ENCODE measurements at places on chromosomes 2 and 18.

DNA sequence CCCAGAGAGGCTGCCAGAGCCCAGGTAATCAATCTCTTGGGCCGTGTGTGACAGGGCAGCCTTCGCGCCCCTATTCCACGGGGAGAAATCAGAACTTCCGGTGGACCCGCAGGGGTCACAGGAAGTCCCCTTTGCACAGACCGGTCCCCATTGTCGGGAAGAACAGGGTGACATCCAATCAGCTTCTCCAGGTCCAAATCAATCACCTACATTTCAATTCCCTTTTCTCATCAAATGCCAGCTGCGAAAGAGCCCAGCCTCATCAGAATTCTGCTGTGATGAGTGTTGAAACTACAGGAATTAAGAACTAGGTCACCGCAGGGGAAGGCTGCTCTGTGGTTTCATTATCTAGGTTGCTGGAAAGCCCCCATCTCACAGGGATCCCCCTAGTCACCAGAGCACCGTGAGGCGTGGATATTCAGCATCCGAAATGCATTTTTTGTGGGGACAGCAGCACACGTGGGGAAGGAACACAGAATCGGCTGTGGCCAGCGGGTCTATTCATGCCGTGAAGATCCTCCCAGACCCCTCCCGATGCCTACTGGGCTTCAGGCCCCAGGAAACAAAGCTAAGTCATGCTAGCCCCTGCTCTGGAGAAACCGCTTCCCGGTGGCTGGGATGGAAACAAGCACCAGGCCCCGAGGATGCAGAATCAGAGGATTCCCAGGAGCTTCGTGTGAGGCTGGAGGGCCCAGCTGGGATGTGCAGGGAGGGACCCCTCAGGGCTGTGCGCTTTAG lies 193.7 kb upstream of the ID2 start:
- DNase-seq: no peak

- no peak for DNase-seq
Measured at GRCh38 chr2:99708231-99708630, 218.4 kb upstream of the REV1 start.

GRCh38 chr2:66790651-66791181 lies 355.8 kb downstream of the MEIS1 start:
- DNase-seq: peak; percentile 81

- DNase-seq: no peak
Measured at GRCh38 chr18:78101091-78101490, 851.4 kb downstream of the GALR1 start.

DNA sequence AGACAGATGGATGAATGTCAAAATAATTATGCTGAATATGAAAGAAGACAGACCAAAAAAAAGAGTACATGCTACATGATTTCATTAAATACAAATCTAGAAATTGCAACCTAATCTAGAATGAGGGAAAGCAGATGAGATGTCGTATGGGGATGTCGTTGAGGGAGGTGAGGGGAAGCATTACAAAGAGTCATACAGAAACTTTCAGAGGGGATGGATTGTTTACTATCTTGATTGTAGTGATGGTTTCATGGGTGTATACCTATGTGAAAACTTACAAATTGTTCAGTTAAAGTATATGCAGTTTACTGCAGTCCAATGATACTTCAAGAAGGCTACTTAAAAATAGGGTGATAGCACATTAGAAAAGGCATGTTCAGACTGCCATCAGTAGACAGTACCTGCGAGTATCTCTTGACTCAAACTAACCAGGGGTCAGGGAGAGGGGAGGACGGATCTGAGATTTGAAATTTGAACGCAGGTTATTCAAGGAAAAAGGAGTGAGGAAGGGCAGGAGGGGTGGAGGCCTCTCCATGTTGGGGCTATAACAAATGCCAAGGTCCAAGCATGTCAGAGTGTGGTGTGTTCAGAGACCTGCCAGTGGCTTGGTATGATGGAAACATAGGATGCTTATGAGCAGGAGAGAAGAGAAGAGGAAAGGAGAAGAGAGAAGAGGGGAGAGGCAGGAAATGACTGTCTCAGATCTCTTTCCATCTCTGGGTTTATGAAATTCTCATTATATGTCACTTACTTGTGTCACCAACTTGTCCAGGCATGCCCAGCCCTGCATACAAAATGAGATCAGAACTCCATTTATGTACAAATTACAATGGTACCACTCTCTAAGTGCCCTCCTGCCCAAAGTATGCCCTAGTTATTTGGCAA lies 257.3 kb upstream of the CXCR4 start:
- DNase-seq: no peak

DNA sequence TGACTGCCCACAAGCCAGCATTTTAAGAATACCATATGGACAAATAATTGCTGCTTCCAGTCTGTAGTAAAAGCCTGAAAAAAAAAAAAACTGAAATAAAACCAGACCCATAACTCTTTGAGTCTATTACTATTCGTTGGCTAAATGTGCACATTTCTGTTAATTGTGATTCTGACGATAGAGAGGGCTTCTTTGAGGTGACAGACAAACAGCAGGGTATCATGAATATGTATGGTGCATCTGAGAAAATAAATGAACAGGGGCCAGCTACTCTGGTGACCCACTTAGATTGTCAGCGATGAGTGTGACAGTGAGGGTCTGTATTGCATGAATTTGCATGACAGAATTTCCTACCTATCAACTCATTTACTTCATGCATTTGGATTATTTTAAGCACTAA lies 427.8 kb upstream of the SOX11 start:
- no peak for DNase-seq

GRCh38 chr2:8229546-8229986 lies 452.3 kb upstream of the ID2 start:
- peak; percentile 58 for DNase-seq

DNA sequence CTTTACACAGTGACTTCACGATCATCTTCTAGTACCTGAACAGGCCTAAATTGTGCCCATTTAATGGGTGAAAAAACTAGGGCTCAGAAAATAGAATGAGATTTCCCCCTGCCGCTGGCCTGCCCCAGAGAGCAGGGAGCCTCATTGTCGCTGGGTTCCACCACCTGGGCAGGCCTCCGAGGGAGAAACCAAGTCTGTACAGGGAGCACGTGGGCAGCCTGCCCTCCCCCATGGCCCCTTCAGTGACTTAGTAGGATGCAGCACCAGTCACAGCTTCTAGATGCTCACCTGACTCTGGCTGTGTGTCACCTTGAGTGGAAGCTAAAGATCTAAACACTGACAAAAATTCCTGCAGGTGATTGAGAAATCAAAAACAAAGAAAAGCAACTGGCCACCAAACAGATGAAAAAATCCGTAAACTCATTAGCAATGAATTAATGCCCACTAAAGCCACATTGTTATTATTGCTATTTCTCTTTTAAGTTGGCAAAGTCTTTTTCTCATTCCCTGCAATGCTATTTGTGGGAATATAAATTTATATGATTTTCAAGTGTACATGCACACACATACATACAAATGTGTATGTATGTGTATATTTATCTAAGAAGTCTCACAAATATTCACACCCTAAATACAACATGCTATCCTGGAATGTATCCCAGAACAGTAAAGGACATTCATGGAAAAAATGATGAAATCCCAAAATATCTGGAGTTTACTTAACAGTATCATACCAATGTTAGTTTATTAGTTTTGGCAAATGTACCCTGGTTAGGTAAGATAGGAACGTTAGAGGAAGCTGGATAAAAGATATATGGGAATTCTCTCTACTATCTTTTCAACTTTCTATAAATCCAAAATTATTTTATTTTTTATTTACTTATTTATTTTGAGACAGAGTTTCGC lies 18.7 kb upstream of the ASPRV1 start:
- DNase-seq: peak; percentile 67

GRCh38 chr18:79396431-79397246 lies 909 bp downstream of the NFATC1 start:
- peak; percentile 51 for DNase-seq

GRCh38 chr2:156319811-156320485 lies 12.6 kb downstream of the NR4A2 start:
- peak; percentile 74 for DNase-seq

DNA sequence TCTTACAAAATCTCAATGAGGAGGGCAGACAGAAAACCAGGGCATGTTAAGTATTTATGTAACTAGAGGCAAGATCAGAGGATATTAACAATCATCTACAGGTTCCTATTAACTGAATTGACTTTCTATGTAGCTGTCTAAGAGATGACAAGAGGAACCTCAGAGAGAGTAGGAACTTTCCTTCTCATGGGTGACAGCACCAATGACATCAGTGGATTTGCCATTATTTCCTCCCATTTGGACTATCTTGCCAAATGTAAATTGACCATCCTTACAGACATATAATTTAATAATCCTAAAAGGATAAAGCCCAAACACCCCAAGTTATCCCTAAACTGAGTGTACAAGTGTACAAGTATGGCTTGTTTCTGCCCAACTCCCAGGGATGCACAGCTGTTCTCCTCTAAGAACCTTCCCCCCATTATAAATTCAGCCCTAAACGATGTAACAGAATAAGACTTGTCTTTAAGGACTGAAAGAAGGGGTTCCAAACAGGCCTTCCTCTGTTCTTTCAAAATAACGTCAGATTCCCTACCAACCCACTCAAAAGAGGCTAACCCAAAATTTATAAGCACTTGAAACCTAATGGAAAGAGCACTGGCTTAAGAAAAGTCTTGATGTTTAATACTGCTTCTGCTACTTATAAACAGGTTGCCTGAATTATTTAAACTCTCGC lies 73.4 kb upstream of the CHAC2 start:
- DNase-seq: no peak

- DNase-seq: no peak
Measured at GRCh38 chr2:95075440-95076132, 46.0 kb downstream of the MRPS5 start.

DNA sequence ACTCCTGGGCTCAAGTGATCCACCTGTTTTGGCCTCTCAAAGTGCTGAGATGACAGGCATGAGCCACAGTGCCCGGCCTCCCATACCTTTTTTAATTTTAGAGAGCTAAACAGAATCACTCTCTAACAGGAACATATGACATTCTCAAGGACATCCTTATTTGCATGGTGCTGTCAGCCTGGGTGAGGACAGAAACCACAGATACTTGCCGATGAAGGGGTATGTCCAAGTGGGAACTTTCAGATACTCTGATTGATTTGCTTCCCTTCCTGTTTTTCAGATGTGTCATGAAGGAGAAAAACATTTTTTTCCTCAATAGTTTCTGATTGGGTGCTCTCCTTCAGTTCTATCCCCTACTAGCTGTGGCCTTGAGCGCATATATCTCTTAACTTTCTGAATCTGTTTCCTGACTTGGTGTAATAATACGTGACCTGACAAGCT lies 49.6 kb downstream of the MYO3B start:
- DNase-seq: no peak

- no peak for DNase-seq
Measured at GRCh38 chr2:209593930-209594329, 170.1 kb downstream of the MAP2 start.

- peak; percentile 91 for DNase-seq
Measured at GRCh38 chr18:59885579-59886163, 14.1 kb upstream of the PMAIP1 start.

DNA sequence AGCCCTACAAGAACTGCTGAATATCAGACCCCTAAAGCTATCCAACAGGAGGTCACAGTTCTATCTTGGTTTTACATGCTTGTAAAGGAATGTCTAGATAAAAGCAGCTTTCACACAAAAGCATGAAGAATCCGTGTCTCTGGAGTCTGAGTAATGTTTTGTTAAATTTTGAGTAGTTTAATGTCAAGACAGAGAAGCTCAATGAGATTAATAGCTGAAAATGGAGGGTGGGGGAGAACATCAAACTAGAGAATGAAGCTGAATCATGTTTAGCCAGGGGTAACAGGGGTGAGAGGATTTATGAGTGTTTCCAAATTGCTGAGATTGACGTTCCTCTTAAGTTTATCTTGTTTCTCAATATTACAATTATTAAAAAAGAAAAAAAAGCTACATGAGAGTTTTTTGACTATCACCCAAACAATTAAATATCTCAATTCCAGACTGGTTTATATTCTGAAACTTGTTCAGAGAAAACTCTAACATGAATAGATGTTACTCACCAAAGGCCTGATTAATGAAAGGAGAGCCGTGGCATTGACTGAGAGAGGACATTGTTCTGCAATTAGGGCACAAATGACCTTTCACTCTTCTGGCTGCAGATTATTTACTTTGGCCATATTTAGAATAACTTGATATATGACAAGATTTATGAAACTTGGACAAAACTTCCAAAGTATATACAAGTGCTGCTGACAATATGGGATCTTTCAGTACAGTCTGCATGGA lies 266.4 kb upstream of the ETAA1 start:
- DNase-seq: peak; percentile 55

- DNase-seq: no peak
Measured at GRCh38 chr2:170360546-170361089, 182.7 kb downstream of the MYO3B start.

DNA sequence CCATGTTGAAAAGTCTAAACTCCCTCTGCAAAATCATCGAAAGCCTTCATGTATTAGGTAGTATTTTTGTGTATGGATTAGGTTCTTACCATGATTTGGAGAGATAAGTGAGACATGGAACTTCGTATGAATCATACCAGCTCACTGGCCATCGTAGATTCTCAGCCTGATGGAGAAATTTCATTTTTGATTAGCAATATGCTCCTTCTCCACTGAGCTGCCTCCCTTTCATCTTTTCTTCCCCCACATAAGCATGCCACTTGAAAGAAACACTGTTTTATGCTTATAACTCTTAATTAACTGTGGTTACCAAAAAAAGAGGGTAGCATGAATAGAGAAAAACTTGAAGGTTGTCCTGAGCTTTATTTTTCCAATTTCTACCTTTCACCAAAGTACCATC lies 111.9 kb downstream of the NCK2 start:
- DNase-seq: no peak

DNA sequence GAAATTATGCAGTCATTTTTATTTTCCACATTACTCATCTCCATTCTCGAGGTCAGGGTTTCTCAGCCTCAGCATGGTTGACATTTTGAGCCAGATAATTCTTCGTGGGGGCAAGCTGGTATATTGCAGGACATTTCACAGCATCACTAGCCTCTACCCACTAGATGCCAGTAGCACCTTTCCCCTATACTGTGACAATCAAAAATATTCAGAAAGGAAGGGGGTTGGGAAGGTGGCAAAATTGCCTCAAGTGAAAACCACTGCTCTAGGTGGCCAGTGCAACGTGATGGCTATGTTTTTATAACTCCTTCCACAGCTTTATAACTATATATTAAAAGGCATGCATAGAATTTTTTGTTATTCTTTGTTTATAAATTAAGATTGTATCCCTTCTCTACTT lies 294.5 kb downstream of the CNTNAP5 start:
- DNase-seq: no peak

DNA sequence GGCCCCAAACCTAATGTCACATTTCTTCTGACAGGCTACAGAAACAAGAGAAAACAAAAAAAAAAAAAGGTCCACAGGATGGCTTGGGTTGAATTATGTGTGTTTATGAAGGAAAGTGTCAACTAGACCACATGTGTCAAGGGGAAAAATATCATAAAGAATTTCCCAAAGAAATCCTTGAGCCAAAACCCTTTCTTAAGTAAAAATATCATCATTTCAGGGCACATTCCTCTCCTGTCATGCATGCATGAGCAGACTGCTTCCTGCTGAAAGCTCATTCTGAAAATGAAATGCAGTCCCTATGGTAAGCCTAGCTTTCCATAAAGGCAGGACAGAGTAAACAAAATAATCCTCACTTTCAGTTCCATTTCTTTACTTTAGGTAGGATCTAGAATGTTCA lies 85.7 kb upstream of the RBBP8 start:
- no peak for DNase-seq

GRCh38 chr2:236298924-236299475 lies 34.8 kb upstream of the ASB18 start:
- no peak for DNase-seq

GRCh38 chr2:166573391-166573790 lies 79.3 kb upstream of the SCN7A start:
- DNase-seq: peak; percentile 77

- DNase-seq: no peak
Measured at GRCh38 chr2:229947544-229947943, 25.2 kb downstream of the FBXO36 start.
